Tracheal epithelial cell (primary cell): ENCODE measurements at places on chromosomes 7 and 10. TPM values are rescaled to one million over a fixed set of nuclear protein-coding genes. Genes with fewer than 3 reads are reported as not detected.

Gene C10orf105
- total RNA-seq, result not detected in 2 replicates

Gene TAS2R4
- 0.96 and 1.7 TPM in 2 replicates for total RNA-seq

Gene PNLIP
- not detected in 2 replicates for total RNA-seq

Gene ACTL6B
- not detected in 2 replicates for total RNA-seq

Gene CDNF
- 0.24 and 1.3 TPM in 2 replicates for total RNA-seq

Gene NFKB2
- 5.3 and 42.4 TPM in 2 replicates for total RNA-seq

Gene TRPV5
- not detected in 2 replicates for total RNA-seq

Gene POM121C
- 6.5 and 9.6 TPM in 2 replicates for total RNA-seq

Gene CDK5
- total RNA-seq, result 14.1 and 18.1 TPM in 2 replicates

Gene CAV2
- 225 and 241 TPM in 2 replicates for total RNA-seq

Gene CYP2E1
- total RNA-seq, result 2.1 and 2.7 TPM in 2 replicates

Gene ARHGAP22
- total RNA-seq, result 15.8 and 29.4 TPM in 2 replicates

Gene TUBAL3
- 0.72 TPM in 1 of 2 replicates, not detected in the other for total RNA-seq

Gene AOAH
- 0.24 TPM in 1 of 2 replicates, not detected in the other for total RNA-seq

Gene CFAP46
- total RNA-seq, result 0.24 TPM in 1 of 2 replicates, not detected in the other

Gene NUTM2E
- 0.24 TPM in 1 of 2 replicates, not detected in the other for total RNA-seq

Gene SGPL1
- 66.3 and 70.4 TPM in 2 replicates for total RNA-seq

Gene CCDC146
- 3.6 and 3.9 TPM in 2 replicates for total RNA-seq

Gene CLRN3
- total RNA-seq, result not detected in 2 replicates

Gene WNT16
- total RNA-seq, result not detected in 2 replicates

Gene TRIM73
- 0.24 and 1.3 TPM in 2 replicates for total RNA-seq

Gene C10orf62
- not detected in 2 replicates for total RNA-seq
